Left ventricle myocardium inferior (tissue), 1 donor: ENCODE measurements at places on chromosomes 7 and 10.
A peak's percentile ranks its signal among the peaks of the same experiment; 100 is the strongest.

DNA sequence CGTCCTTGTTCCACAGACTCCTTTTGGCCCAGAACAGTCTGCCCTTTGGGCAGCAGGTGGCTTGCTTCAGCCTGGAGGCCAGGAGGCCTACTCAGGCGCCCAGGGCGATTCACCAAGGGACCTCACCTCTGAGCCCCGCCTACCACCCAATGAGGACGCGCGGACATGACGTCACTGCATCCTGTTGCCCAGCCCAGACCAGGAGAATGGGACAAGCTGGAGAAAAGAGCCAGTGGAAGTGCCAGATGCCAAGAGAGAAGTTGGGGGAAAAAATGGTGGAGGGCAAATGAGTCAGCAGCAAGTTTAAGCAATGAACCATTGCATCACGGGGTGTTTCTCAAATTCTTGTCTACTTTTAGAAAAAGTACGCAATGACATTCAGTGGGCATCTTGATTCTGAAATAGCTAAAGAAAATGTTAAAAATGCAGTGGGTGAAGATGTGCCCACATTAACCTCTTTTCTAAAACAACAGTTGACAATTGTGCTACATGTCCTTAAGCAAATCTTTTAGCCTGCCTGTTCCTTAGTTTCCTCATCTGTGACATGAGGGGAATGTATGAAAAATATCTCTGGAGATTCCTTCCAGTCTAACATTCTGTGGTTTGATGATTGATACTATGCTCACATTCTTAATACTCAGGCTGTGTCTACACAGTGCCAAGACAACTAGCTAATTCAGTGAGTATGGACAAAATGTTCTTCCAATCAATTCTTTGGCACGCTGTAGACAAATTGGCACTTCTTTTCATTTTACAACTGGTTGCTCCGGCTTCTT, 23.9 kb upstream of the LEP start:
- DNase-seq: peak; percentile 30

DNA sequence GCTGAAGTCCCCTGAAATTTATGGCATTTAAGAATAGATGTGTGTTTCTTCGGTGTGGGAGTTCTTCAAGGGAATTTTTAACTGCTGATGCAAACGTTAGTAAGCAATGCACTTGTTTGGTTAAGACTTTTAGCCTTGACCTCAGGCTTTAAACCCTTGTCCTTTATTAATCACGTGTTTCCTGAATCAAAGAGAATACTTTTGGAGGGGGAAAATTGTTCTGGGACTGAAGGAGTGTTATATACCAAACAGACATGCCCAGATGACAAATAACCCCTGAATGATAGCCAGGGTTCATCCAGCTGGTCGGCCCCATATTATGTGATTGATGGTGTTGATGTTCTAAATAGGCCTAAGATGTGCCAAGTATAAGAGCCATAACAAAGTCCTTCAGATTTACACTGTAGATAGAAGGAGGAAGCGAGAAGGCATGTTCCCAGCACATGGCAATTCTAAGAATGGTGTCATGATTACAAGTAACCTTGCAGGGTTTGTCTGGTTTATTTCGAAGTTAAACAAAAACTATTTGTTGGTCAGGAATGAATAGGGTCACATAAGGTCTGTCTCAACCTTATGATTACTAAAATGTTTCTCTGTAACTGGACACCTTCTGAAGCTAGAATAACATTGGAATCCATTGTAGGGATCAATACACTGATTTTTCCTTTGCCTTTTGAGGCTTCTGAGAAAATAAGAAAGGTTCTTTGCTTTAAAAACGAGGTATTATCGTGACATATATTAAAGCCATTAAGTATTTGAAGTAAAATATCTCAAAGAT, 124.2 kb upstream of the SEM1 start:
- DNase-seq: no peak

DNA sequence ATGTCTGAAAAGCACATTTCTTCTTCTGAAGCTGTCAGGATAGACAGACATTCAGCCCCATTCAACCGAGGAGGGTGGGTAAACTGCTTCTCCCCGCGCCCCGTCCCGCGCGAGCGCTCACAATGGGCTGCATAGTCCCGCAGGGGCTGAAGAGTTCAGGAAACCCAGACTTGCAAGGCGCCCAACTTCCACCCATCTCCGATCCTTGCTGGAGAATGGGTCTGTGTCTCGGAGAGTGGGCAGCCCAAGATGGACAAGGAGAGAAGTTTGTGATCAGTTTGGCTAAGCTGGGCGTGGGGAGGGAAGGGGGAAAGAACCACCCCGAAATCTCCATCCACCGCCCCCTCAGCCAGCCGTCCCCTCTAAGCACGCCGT, 686 bp downstream of the AASS start:
- peak; percentile 13 for DNase-seq

GRCh38 chr7:120703585-120704240, 154.2 kb downstream of the TSPAN12 start:
- DNase-seq: no peak

DNA sequence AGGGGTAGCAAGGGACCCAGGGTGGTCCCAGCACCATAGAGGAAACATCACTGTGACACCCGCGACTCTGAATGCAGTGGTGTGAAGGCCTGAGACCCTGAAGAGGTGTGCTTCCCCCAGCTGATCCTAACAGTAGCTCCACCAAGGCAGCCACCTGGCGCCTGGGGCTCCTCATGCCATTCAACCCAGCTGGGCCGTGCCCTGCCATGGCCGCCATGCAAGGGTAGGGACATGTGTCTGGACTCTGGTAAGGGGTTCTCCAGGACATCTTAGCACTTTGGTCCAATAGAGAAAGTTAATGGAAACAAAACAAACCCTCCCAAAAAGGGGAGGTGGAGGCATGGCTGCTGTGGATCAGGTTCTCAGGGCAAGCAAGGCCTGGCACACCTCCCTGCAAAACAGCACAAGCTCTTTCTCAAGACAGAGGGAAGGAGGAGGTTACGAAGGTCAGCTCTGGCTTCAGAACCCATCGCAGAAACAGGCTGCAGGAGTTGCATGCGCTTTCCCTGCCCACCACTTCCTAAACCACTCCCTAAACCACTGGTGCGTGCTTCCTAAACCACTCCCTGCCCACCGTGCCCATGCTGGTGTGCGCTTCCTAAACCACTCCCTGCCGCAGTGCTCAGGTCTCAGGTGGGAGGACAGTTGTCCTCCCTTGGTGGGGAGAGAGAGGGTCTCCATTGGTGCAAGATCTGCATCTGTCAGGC, 108.7 kb downstream of the LARP4B start:
- no peak for DNase-seq

DNA sequence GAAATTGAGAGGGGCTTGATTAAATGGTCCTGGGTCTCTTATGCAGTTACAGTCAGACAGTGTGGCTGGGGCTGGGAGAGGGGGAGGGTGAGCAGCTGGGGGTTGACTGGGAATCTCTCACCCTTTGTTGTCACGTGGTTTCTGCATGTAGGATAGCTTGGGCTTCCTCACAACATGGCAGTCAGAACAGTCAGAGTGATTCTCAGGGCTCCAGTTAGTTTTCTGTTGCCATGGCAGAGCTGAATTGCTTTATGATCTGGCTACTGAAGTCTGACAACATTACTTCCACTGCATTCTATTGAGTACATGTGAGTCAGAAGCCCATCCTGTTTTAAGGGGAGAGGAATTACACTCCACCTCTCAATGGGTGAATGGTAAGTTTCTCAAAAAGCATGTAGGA, 102.7 kb downstream of the WDR11 start:
- no peak for DNase-seq

DNA sequence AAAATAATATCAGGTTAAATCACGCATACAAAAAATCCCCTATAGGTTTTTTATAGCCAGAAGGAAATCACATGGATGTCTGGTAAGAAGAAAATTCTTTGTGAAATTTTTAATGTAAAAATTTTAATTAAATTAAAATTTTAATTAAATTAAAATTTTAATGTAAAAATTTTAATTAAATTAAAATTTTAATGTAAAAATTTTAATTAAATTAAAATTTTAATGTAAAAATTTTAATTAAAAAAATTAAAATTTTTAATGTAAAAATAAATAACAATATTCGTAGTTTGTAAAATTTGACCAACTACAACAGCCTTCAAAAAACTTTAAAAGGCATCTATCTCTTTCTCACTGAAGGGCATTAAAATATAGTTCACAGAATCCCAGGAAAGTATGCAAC, 61.5 kb downstream of the CTTNBP2 start:
- no peak for DNase-seq

GRCh38 chr10:12902135-12902572, 99.4 kb downstream of the CCDC3 start:
- DNase-seq: peak; percentile 21

GRCh38 chr10:113965077-113965476, 78.6 kb upstream of the ADRB1 start:
- no peak for DNase-seq

DNA sequence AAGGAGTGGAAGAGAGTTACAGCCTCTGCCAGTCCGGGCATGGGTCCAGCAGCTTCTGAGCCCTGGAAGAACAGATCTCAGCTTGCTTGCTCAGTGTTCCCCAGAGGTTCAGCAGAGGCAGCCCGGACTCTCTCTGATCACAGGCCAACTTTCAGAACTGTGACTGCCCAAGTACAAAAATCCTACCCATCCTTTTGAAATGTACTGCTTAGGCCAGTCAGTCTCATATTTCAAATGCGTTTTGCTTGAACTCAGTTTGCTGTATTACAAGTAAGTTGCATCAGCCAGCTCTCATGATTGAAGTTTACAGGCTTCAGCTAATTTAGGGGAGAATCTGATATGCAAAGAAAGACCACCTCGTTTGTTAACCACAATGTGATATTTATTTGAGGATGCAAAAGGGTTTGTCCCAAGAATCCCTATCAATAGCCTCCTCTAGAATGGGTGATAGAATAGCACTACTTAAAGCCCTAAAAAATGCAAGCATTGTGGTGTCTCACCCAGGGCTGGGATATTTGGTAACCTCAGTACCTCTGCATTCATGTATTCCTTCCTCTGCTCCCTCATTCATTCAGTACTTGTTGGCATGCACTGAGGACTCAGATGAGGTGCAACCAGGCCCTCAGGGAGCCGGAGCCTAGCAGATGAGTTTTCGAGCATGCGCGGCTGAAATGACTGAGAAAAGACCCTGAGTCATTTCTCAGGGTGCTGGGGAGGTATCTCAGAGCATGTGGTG, 7.0 kb downstream of the AIMP2 start:
- peak; percentile 74 for DNase-seq

DNA sequence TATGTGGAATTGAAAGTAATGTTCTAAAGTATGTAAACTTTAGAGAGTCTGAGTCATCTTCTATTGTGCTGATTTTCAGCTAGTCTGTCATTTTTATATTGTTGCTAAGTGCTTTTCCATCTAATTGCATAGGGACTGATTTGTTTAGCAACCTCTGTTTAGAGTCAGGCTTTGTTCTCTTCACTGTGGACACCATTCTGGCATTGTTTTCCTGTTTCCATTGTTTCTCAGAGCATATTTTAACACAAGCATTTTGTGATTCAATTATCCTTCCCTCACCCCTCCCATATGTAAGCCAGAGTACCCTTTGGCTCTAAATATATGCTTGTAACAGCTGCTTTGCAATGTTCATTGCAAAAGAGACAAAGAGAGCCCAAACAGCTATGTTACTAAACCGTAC, 748.4 kb upstream of the PHF14 start:
- DNase-seq: no peak

DNA sequence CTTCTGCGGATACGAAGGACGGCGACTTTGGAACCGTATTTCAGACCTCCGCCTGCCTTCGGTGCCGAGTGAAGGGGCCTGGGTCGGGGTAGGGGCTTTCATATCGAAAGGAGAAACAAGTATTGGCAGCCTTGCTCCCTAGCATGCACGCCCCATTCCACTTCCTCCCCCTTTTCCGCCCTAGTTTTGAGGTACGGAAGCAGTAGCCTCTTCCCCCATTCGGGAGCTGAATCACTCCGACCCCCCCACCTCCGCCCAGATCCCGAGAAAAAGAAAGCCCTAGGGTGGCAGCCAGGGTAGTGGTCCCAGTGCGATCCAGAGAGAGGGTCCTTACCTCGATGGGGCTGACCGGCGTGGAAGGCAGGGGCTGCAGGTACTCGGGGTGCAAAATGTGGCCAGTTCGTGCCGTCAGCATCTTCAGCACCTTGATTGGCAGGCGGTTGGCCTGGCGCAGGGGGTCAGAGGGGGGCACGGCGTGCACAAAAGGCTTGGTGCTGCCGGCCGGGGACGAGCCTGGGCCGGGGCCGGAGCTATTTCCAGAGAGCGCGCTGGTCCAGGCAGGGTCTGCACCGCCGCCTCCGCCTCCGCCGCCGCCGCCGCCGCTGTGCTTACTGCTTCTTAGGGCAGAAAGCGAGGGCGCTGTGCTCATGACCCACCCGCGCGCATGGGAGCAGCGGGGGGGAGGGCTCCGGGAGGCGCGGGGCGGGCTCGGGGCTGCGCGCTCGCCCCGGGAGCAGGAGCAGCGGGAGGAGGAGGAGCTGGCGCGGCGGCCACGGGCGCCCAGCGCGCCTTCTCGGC, 594 bp downstream of the ZNF503 start:
- DNase-seq: peak; percentile 74

DNA sequence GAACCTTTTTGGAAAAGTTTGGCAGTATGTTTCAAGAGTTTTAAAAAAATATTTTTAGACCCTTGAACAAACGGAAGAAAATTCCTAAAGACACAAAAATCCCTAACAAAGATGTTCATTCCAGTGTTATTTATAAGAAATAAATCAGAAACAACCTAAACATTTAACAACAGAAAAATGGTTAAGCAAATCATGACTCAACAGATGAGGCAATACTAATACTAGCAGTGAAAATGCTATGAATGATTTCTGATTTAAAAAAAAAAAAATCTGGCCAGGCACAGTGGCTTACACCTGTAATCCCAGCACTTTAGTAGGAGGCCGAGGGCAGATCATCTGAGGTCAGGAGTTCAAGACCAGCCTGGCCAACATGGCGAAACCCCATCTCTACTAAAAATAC, 61.0 kb downstream of the ARHGAP12 start:
- DNase-seq: no peak

- no peak for DNase-seq
Observed at GRCh38 chr7:136637813-136638212, 230.6 kb upstream of the CHRM2 start.

DNA sequence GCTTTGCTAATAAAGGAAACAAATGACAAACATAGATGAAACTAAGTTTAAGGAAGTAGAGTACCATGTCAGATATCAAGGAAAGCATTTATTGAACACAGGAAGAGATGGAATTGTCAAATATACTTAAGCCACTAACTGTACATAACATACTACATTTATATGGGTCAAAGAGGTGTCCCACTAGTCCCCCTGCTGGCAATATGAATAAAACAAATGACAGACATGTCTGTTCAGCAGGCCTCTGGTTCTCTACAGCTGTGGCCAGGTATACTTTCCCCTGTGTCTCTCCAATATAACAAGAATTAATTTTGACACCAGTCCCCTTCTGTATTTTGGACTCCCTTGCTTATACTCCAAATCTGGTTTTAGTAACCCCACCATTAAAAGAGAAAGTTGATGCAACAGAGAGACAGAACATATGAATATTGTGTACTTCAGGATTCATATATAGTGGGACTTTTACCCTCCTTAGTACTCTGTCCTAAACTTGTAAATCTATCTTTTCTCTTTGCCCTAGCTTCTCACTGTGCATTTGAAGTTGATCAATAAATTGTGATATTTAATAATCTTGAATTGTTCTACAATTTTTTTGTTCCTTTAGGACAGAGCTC, 42.9 kb downstream of the CD36 start:
- DNase-seq: no peak
